SJSA1 (cell line): ENCODE measurements at places on chromosomes 11 and 22.

DNA sequence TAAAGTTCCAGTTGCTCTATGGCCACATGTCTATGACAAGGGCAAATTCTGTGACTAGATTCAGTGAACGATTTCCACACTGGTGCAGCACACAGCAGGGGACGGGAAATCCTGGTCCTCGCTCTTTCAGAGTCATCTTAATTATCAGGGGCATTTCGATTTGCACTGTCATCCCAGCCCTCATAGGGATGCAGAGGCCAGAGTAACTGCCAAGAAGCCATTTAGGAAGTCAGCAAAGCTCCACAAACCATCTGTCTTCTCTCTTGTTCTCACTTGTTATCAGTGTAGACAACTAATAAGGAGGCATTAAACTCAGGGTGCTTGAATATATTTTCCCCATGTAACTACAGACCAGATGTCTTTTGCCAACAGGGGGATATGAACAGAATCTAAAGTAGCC, 151.7 kb downstream of the STK33 start:
- no peaks in the 10 kb centered on the region for H3K27me3 ChIP-seq
- H3K27ac ChIP-seq = no peak overlapping the region
- no peaks in the 10 kb centered on the region for H3K36me3 ChIP-seq

DNA sequence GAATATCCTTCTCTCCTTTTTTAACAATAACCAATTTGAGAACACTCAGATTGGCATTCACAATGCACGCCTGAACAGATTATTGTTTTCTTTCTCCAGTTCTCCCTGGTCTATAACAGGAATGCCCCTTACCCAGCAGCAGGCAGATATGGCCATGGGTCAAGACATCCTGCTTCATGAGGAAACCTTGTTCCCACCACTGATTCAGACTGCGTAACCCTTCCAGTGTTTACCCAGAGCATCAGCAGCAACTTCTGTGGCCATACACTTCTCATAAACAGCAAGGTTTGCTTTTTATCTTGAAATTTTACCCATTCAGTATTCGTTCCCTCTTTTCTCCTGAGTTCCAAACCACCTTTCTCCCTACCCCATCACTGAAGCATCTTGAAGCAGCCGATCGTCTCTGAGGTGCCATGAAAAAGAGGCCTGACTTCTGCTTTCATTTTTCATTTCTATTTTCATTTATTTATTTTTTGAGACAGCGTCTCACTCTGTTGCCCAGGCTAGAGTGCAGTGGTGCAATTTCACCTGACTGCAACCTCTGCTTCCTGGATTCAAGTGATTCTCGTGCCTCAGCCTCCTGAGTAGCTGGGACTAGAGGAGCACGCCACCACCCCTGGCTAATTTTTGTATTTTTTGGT, 9.6 kb downstream of the PTS start:
- no peak overlapping the region for H3K27ac ChIP-seq
- no peaks in the 10 kb centered on the region for H3K27me3 ChIP-seq
- no peak overlapping the region for H3K4me3 ChIP-seq

DNA sequence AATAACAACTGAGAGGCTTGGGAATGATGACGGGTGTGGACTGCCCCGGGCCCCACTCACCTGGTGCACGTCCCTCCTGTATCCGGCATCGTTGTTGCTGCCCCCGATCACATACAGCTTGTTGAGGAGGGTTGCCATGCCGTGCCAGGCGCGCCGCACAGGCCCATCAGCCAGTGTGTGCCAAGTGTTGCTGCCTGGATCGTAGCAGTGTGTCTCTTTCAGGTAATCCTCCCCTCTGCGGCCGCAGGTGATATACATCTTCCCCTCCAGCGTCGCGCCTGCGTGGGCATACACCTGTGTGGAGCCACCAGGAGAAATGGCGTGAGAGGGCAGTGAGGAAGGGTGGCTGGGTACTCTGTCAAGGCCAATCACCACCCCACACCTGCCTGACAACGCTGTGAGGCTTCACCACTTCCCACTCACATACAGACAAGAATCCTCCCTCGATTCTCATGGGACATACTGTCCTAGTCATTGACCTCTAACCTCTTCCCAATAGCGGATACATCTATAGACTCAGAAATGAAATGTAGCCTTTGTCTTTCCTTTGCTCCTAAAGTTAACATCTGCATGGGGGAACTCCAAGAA, 8.9 kb upstream of the SCARF2 start:
- DNase-seq = no peak
- peaks cover 28% of the 10 kb centered on the region for H3K36me3 ChIP-seq
- H3K27ac ChIP-seq = no peak overlapping the region
- no peaks in the 10 kb centered on the region for H3K27me3 ChIP-seq
- no peak overlapping the region for H3K4me3 ChIP-seq

- no peaks in the 10 kb centered on the region for H3K36me3 ChIP-seq
- no peak overlapping the region for H3K4me3 ChIP-seq
- DNase-seq = no peak
Measured at GRCh38 chr11:116249561-116249960, 523.2 kb downstream of the BUD13 start.
